Fibroblast of villous mesenchyme (primary cell): ENCODE measurements at places on chromosomes 11 and 22. TPM values are rescaled to one million over a fixed set of nuclear protein-coding genes. Genes with fewer than 3 reads are reported as not detected.
A peak's percentile ranks its signal among the peaks of the same experiment; 100 is the strongest.

The SCARF2 gene
- total RNA-seq, result 15.5 and 26.4 TPM in 2 replicates

DNA sequence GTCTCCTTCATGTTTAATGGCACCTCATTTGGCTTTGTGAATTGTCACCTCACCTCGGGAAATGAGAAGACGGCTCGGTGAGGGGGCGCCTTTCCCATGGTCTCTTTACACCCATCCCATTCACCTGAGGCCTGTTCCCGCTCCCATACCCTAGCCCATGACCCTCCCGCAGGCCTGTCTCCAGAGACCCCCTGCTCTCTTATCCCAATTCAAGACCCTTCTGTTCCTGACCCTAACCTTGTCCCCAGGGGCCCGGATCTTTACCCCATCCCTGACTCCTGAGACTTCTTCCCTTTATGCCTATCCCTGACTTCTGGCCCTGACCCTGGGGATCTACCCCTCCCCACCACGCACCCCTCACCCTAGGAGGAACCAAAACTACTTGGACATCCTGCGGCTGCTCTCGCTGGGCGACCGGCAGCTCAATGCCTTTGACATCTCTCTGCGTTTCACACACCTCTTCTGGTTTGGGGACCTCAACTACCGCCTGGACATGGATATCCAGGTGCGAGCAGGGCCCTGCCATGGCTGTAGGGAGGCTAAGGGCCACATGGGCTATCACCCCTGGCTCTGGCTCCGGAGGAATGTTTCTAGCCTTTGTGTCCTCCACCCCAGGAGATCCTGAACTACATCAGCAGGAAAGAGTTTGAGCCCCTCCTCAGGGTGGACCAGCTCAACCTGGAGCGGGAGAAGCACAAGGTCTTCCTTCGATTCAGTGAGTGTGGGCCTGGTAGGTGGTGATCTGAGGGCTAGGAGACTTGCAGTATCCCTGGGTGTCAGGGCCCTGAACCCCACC is 7.9 kb downstream of the INPPL1 start:
- DNase-seq, result no peak

DNA sequence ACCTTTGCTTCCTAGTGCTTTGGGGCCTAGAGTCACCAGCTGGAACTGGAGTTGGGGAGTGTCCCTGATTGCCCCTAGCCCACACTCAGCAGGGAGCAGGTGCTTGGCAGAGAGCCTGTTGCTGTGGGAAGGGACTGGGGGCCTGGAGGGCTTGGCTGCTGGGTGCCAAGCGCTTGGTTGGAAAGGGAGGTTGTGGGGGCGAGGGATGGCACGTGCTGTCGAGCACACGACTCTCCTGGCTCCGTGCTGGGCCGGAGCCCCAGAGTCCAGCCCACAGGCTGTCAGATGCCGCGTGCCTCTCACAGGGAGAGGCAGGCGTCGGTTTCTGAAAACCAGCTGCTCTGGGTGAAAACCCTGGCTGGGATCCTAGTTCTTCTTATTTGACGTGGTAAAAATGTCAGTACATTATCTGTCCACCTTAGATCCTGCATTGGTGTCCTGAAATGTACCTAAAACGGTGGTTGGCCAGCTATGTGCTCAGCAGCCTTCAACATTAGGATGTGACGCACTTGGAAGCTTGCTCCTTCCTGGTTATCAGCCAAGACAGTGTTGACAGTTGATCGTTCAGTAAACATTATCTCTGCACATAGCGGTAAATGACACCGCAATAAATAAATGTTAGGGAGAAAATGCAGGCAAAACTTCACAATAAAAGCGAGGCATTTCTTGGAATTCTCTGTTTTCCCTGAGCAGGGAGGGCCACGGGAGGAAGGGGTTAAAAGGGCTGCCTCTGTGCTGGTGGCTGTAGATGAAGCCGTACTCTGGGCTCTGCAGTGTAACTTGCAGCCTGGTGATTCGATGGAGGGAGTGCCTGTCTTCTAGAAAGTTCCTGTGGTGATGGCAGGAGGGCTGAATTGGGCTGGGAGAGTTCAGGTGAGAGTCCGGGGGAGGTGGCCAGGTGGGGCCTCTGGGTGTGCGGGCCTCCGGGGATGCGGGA is 29.2 kb downstream of the GRAMD4 start:
- peak; percentile 93 for DNase-seq

The IL17REL gene
- total RNA-seq, result under 0.01 TPM in 1 of 2 replicates, not detected in the other

The CARD18 gene
- under 0.01 and 2.9 TPM in 2 replicates for total RNA-seq

DNA sequence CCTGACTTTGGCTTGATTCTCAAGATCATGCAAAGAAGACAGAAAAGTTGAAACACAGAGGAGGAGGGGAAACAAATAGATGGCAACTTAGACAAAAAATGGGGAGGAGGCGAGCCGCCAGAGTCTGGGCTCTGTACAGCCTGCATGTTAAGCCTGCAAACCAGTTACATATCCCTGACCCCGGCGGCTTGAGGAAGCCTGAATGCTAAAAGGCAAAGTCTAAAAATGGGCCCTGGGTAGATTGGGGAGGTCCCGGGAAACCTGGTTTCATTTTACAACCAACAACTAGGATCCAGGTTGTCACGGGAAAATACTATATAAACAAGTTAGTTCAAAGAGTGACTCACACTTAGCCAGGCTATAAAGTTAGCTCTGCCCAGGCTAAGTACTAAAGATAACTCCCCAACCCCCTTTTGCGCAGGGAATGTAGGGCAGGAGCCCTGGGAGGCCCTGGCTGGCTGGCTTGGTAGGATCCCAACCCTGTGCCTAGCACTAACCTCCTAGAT is 18.8 kb upstream of the ZBTB16 start:
- DNase-seq, result peak; percentile 95

The APOL4 gene
- total RNA-seq, result not detected in 2 replicates

DNA sequence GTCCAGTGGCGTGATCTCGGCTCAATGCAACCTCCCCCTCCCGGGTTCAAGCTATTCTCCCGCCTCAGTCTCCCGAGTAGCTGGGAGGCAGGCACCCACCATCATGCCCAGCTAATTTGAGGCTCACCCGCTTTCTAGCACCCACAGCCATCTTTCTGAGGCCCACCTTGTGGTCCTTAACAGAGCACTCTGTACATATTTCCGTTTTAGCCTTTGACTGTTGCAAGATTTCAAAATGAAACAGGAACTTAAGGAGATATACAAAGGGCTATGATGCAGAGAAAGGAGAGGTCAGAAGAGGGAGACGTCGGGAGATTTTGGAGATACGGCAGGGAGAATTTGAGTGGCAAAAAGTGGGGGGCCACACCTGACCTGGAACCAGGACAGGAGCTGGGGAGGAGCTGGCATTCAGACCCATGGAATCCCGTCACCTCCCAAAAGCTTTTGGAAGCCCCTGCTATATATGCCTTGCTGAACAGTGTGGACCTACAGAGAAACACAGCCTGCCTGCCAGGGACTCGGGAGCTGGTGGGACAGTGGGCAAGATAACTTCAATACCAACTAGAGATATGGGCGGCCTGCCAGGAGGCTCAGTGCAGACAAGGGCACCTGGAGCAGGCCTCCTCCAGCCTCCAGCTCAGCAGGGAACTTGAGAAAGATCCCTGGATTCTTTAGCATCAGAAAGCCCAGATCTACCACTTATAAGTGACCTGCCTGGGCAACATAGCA is 8.0 kb upstream of the CLCF1 start:
- DNase-seq, result no peak

GRCh38 chr11:82899186-82899820 is 927 bp downstream of the PRCP start:
- no peak for DNase-seq

GRCh38 chr11:127338380-127339259 is 338.1 kb upstream of the KIRREL3 start:
- no peak for DNase-seq

The RIC3 gene
- total RNA-seq, result under 0.01 TPM in 1 of 2 replicates, not detected in the other

The BATF2 gene
- total RNA-seq, result 0.86 and 1.3 TPM in 2 replicates

DNA sequence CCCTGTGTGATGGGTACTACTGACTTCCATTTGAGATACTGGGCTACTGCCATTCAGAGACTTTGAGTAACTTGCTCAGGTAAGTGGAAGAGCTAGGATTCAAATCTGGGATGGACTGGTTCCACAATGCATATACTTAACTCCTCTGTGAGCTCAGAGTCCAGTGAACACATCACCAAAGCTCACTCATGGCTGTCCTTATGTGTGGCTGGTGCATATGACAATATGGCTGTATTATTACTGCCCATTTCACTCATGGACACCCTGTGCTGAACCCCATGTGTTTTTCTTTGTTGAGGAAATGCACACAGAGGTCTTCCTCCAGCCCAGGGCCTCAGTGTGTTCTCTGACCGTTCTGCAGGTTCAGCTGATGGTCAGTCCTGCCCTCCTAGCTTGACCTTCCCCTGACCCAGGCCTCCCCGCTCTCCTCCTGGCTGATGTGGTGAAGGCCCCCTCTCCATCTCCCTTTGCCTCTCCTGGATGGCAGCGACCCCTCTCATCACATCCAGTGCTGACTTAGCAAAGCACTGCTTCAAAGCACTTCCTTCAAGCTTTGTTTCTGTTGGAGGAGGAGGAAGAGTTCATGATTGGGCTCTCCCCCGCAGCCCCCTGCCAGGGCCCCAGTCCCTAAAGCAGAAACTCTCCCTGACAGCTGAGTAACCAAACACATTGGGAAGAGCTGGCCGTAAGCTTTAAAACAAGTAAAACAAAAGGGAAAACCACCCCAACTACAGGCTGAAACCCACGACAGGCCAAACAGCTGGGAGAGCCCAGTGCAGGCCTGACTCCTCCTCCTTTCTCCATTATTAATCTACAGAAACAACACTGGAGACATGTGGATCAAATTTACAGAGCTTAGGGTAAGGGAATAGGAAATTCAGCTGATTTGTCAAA is 101.2 kb downstream of the NAT10 start:
- no peak for DNase-seq

- no peak for DNase-seq
Measured at GRCh38 chr11:47003180-47003877, 66.8 kb downstream of the CSTPP1 start.

GRCh38 chr22:26921726-26922125 is 264.3 kb downstream of the MIAT start:
- no peak for DNase-seq

DNA sequence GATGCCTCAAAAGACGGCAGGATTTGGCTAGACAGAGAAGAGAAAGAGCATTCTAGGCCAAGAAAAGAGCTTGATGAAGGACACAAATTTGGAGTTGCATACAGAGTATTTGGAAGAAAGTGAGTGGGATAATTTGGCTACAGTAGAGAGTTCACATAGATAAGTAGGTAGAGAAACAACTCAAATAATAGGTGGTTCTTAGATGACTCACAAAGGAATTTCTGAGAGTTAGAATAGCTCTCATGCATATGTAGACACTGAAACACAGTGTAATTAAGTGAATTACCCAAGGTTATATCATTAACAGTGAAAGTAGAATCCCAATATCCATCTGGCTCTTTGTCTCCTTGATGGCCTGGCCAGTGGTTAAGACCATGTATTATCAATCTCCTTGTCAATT is 228.6 kb upstream of the DDI1 start:
- DNase-seq, result no peak

GRCh38 chr22:39733191-39733590 is 160.4 kb downstream of the ENTHD1 start:
- DNase-seq, result no peak

The DDI1 gene
- total RNA-seq, result under 0.01 TPM in 1 of 2 replicates, not detected in the other

- DNase-seq, result no peak
Measured at GRCh38 chr11:47726118-47726442, 10.9 kb upstream of the AGBL2 start.

The CD248 gene
- 85.1 and 108 TPM in 2 replicates for total RNA-seq

The CRYBA4 gene
- not detected in 2 replicates for total RNA-seq
